ENCODE measurements at places on chromosomes 1 and 21. TPM values are rescaled to one million over a fixed set of nuclear protein-coding genes. Genes with fewer than 3 reads are reported as not detected.

GRCh38 chr1:214896921-214897320 lies 185.6 kb upstream of the KCNK2 start:
- DNase-seq: no peak

GRCh38 chr1:31239653-31240241 lies at the start of gene NKAIN1:
Gene NKAIN1 (minus strand): TSS chr1:31239887. CDS start chr1:31239547, 340 bp downstream.
- no peak for DNase-seq

DNA sequence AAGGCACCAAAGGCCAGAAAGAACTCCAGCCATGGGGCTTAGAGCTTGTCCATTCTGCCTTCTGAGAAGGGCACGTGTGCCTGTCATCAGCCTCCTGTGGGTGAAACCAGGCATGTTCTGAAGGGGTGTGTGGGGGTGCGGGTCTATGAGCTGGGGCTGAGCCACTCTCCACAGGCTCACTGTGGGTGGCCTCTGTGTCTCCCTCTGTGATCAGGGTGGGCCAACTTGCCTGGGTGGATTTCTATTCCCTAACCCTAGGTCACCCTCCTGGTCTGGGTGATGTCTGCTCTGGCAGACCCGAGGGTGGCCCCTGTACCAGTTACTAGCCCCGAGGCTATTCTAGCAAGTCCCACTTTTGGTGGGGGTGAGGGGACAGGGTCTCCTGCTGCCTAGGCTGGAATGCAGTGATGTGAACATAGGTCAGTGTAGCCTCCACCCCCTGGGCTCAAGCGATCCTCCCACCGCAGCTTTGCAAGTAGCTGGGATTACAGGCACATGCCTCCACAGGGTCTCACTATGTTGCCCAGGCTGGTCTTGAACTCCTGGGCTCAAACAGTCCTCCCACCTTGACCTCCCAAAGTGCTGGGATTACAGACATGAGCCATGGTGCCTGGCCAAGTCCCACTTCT lies 94.4 kb downstream of the TRIM11 start:
- DNase-seq: peak; percentile 22

DNA sequence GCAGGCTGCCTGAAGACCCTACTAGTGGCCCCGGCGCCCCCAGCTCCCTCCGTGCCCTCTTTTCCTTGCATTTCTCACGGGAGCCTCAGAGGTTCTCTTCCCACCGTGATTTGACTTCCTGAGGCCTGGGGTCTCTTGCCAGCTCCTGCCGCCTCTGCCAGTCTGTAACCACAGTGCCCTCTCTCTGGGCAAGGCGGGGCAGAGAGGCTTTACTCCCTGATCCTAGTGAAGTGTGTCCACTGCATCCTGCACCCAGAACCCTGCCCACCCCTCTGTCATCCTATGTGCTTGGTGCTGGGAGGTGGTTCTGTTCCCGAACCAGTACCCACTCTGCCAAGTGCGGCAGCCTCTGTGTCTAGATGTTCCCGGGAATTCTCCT lies 2.4 kb downstream of the ESPN start:
- DNase-seq: no peak

- DNase-seq: no peak
These were observed 8.0 kb downstream of the ADGRL2 start for GRCh38 chr1:81808760-81809159.

DNA sequence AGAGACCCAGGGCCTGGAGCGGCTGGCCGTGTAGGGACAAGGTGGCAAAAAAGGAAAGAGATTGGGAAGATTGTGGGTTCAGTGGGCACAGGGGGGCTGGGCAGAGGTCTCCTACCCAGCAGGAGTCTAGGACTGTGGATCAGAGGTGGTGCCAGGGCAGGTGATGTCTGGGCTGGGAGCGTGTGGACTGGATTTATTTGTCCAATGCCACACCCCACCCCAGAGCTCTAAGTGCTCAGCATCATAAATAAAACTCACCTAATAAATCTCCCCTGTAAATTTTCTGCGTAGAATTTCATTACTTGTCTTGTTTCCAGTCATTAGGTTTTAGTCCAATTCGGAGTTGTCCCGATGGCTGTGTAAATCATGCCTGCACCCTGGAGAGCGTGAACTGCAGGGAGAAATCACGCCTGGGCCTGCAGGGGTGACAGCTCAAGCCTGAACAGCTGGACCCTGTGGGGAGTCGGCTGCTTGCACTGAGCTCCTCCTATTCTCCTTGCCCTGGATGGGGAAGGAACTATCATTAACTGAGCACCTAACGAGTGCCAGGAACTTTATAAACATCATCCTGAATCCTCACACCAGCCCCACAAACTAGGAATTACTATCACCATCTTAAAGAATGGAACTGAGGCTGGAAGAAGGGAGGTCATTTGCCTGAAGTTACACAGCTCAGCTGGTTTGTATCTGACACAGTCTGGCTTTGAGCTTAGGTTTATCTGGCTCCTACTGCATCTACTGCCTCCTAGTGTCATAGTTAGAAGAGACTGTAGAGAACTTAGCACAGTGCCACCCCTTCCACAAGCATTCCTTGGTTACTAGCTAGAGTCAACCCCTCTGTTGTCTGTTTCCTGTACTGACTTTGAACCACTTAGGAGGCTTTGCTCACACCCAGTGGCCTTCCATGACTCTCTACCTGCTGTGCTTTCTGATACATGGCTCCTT lies 25.0 kb upstream of the POU3F1 start:
- no peak for DNase-seq

DNA sequence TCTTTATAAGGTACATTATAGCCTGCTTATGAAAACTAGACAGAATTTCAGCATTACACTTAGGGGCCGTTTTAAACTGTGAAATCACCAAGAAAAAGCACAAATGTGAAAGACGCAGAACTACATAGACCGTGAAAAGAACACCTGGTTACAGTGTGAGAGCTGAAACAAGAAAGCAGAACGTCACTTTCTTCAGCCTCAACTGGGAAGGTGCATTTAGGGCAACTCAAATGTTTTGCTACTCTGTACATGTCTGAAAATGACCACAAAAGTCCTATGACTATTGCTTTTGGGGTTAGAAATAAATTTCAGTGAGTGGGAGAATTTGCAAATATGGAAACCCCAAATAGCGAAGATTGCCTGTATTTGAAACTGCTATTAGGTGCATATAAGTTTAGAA lies 268.7 kb downstream of the OLFM3 start:
- no peak for DNase-seq

DNA sequence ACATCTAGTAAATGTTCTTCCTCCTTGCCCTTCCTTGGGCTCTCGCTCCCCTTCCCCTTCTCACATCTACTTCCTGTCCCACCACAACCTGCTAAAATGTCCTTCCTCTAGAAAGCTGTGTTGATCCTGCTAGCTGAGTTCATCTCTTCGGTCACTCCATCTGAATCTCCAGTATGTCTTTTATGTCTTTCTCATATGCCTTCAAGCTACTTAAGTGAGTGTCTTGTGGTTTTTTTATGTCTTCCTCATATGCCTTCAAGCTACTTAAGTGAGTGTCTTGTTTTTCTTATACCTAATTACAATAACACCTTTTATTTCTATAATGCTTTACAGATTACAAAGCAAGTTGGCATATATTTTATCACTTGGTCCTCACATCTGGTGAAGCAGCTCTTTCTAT lies 33.9 kb downstream of the CSF1 start:
- no peak for DNase-seq

DNA sequence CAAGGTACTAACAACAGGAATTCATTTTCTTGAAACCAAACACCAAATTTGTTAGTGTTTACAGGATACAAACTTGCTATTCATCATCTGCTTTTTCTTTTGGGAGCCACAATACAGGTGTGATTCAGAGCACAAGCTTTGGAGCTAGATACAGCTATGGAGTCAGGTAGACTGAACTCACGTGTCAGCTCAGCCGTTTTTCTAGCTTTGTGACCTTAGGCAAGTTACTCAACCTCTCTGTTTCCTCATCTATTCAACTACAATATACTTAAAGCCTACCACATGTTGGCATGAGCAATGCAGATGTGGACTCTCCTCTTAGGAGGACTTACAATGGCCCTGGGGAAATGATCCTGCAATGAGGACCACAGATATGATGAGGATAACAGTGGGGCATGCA lies 6.3 kb downstream of the HTR1D start:
- no peak for DNase-seq

DNA sequence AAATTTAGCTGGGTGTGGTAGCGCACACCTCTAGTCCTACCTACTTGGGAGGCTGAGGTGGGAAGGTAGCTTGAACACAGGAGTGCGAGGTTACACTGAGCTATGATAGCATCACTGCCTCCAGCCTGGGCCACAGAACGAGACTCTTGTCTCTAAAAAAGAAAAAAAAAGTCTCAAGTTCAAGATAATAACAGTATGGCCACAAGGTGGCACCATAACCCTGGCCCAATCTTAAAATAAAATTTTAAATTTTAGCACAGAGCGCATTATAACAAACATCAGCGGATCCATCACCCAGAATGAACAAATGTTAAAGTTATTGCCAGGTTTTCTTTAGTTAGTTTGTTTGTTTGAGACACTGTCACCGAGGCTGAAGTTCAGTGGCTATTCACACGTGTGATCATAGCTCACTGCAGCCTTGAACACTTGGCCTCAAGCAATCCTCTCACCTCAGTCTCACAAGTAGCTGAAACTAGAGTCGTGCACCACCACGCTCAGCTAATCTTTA lies 2.9 kb upstream of the HTR6 start:
- DNase-seq: peak; percentile 76

DNA sequence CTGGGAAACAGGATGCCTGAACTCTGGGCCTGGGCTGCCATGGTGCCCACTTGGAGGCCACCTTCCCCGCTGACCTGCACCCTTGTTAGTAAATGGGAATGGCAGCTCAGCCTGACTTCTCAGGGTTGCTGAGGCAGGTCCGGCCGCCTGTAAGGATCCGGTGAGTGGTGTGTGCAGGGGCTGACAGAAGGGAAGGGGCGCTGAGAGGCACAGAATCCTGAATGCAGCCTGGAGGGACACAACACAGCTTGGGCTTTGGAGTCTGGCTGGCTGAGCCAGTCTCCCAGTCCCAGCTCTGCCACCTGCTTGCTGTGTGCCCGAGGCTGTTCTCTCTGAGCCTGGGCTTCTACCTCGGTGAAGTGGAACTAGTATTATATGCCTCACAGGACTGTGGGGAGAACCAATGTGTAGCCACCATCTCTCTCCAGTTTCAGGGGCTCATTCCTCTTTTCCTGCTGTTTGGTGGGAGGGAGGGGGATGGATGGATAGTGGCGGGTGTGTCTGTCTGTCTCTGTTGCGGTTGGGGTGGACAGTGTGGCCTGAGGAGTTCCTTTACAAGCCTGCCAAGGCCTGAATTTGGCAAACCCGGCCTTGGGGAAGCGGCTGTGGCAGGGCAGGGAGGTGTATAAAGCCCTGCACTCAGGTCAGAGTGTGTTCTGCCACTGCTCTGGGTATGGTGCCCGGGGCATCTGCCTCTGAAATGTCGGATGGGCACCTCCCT lies 18.0 kb downstream of the ADORA1 start:
- DNase-seq: no peak

- no peak for DNase-seq
These were observed 31.3 kb downstream of the CCN1 start for GRCh38 chr1:85611856-85612255.

GRCh38 chr1:21280011-21280471 lies 10.2 kb downstream of the ECE1 start:
- peak; percentile 52 for DNase-seq

GRCh38 chr1:214360116-214360515 lies 79.2 kb downstream of the SMYD2 start:
- no peak for DNase-seq

GRCh38 chr1:92298213-92298572 lies 594 bp downstream of the GLMN start:
- no peak for DNase-seq

GRCh38 chr1:229287267-229287666 lies 16.4 kb downstream of the RAB4A start:
- DNase-seq: no peak

DNA sequence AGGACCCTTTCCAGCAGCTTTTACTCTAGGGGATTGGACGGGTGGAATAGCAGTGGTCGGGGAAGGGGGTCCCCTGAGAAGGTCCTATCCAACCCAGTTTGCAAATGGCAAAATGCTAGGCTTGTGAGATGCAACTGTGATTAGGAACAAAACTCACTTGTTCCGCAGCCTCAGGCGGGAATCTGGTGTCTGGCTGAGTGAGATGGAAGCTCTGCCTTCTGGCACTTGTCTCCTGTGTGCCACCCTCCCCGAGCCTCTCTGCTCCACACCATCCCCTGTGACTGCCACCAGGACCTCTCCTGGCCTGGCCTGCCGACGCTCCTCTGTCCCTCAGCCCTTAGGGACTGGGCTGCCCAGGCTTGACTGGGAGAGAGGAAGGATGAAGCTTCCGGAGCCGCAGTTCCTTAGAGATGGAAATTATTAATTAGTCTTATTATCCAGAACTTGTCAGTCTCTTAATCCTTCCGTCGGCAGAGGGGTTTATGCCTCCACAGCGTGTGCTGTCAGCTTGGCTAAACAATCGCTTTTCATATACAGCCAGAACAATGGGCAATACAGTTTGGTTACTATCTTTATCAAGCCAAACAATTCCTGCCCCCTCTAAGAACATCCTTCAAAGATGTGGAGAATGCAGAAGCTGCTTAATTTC lies 292.8 kb upstream of the VAMP3 start:
- DNase-seq: no peak

DNA sequence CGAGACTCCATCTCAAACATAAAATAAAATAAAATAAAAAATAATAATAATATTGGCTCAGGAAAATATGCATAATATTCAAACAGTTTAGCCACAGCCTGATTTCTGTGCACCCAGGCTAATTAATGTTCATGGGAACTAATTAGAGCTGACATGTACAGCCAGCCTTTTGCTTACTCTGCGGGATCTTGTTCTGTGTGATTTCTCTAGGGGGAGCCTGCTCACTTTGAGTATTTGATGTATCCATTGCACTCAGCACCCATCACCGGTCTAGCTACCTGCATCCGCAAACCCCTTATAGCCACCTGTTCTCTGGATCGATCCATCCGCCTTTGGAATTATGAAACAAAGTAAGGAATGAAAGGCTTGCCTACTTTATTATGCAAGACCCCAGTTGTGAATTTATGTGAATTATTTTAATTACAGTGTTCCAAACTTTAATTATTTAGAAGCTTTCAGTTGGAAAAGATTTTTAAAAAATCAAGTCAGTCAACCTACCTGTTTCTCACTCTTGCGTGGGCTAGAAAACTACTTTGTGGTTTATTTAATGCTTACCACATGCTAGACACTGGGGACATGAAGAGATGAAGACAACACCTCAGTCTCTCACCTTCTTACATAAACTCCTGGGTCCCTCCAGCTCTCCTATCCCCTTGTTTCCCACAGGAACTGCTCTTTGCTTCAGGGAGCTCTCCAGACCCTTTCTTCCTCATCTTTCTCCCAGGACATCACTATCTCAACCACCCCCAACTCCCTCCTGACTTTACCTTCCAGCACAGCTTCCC lies 25.4 kb downstream of the CFAP57 start:
- DNase-seq: no peak

GRCh38 chr1:96978444-96978843 lies 256.9 kb downstream of the PTBP2 start:
- DNase-seq: no peak

The EPS15 gene
- 50.0 TPM for total RNA-seq

The ZNF281 gene
- 8.4 TPM for total RNA-seq

The GSTM5 gene
- total RNA-seq: 4.8 TPM

The CR1 gene
- total RNA-seq: 7.2 TPM

The PKNOX1 gene
- total RNA-seq: 26.1 TPM

The SLC30A10 gene
- 38.0 TPM for total RNA-seq

The FAM43B gene
- 0.14 TPM for total RNA-seq

The LCE1A gene
- not detected for total RNA-seq

The CFHR5 gene
- total RNA-seq: not detected

The RORC gene
- total RNA-seq: 17.7 TPM

Measured in mucosa of descending colon (tissue), 3 donors.